Hindlimb muscle (tissue), 1 donor: ENCODE measurements at places on chromosomes 2 and 18. TPM values are rescaled to one million over a fixed set of nuclear protein-coding genes. Genes with fewer than 3 reads are reported as not detected.
A peak's percentile ranks its signal among the peaks of the same experiment; 100 is the strongest.

The MORN2 gene
- 8.2 TPM for polyA plus RNA-seq

DNA sequence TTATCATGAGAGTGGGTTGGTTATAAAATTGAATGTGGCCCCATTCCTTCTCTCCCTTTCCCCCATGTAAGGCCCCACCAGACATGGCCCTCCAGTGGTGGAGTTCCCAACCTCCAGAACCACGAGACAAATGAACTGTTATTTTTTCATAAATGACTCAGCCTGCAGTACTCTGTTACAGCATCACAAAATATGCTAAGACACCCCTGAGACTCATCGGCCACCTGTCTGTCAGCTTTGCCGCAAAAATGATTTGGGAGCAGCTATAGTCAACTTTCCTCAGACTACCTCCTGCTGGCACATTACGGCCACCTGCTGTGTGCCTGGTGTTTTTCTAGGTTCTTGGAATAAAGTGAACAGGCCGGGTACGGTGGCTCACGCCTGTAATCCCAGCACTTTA lies 21.4 kb upstream of the C1QL2 start:
- DNase-seq = no peak

DNA sequence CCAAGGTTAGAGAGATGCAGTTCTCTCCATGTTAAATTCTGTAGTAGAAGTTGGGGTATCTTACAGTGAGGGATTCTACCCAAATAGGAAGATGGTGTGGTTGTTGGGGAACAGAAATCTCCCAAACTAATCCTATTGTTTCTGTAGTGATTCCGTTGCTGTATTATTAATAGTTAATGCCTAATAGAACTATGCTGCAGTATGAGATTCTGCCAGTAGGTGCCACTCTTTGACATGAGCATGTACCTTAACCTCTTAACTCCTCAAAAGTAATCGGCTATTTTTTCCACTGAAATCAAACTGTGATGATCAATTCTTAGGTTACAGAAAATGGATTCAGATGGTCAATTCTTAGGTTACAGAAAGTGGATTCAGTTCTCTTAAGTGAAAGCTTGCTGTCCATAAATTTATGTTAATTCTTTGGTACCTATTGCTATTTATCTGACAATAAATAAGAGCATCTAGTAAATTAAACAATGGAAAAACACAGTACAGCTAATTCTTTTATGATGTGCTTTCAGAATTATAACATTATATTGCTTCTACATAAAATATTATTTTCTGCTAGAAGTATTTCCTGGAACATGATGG lies 97.9 kb upstream of the DLX2 start:
- no peak for DNase-seq

- DNase-seq = peak; percentile 40
Measured at GRCh38 chr2:206935991-206936842, 3.1 kb upstream of the CPO start.

DNA sequence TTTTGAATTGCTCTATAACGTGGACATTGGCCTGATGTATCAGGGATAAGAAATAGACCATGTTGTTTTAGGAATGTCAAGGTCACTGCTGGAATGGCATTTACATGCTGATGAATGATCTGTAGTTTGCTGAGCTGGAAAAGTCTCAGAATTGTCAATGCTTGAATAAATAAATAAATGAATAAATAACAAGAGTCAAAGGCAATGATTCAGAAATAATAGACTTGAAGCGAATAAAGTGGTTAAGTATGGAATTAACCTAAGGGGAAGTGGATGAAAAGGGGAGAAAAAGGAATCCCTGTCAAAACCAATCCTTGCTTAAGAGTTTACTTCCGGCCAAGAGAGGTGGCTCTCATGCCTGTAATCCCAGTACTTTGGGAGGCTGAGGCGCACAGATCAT lies 1620.0 kb downstream of the SUCLG1 start:
- DNase-seq = no peak

GRCh38 chr18:6414723-6415417 lies at the start of gene L3MBTL4:
L3MBTL4 (minus strand) TSS chr18:6414911; CDS start chr18:6311625, 103,286 bp downstream.
- peak; percentile 29 for DNase-seq

DNA sequence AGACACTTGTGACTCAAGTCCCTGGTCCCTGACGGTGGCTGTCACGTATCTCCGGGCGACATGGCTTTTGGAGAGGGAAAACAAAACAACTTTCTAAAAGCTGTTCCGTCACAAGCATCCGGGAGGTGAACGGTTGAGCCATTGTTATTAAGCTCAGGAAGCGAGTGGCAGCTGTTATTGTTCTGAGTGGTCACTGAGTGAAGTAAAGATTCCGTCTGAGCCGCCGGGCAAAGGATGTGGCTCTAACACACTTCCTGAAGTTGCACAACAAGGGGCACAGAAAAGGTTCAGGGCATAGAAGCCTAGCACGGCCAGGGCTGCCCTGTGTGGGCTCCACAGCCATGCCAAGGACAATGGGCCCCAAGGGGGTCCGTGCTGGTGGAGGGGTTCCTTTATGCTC lies 24.3 kb downstream of the INPP5D start:
- DNase-seq = peak; percentile 42

DNA sequence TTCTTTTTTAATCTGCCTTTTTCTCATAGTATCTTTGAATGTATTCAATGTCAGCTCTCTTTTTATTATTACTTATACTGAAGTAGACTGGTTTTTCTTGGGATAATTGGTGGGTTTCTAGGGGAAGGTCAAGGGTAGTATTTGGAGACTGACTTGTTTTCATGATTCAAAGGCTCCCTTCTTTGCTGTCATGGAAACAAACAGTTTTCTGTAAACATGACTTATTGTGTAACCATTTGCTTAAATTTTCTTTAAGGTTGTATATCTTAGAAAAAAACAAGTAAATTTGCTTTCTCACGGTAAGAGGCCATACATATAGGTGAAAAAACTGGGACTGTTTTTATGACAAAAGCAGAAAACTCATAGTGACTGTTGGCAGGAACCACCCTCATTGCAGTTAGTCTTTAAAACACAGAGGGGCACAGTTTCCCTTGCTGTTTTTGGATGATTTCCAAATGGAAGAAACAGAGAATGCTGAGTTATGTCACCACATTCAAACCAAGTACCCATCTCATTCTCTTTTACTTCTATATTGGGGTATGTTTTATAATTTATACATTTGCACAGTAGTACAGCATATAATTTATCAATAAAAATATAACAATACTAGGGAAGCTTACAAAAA lies 5.8 kb upstream of the RDH14 start:
- DNase-seq = no peak

The CIAO1 gene
- polyA plus RNA-seq = 43.5 TPM

The GPR17 gene
- 2.9 TPM for polyA plus RNA-seq

DNA sequence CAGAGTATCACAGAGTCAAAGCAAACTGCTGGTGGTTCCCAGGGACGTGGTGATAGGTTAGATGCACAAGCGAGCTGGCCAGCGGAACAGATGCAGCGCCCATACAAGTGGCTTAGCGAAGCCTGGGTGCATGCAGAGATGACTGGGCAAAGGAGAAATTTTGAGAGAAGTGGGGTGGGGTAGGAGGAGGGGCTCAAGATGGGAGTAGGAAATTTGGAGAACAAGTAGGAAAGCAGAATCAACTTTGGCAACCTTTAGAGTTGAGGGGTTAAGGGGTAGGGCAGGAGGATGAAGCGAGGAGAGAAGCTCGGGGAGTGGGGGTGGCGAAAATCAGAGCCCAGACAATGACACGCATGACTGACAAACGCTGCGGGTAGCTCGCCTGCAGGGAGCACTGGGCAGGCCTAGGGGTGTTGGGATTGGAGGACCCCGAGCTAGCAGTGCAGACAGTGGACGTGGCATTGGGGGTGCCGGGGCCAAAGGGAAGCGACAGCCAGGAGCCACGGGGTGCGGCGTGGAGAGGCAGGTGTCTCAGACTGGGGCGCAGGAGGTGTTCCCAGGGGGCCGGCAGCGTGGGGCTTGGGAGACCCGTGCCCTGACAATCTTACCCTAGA lies 431 bp downstream of the FAM98A start:
- DNase-seq = peak; percentile 43

GRCh38 chr2:161124201-161124600 lies 36.0 kb upstream of the TANK start:
- no peak for DNase-seq

GRCh38 chr2:70330476-70330875 lies 28.6 kb upstream of the FAM136A start:
- no peak for DNase-seq

- no peak for DNase-seq
Measured at GRCh38 chr2:235131334-235132305, 179.8 kb downstream of the SH3BP4 start.

The CACNB4 gene
- polyA plus RNA-seq = 6.4 TPM
